ENCODE measurements at places on chromosomes 7 and 10.

- DNase-seq, result no peak
Observed at GRCh38 chr10:103287992-103288391, 11.1 kb downstream of the INA start.

DNA sequence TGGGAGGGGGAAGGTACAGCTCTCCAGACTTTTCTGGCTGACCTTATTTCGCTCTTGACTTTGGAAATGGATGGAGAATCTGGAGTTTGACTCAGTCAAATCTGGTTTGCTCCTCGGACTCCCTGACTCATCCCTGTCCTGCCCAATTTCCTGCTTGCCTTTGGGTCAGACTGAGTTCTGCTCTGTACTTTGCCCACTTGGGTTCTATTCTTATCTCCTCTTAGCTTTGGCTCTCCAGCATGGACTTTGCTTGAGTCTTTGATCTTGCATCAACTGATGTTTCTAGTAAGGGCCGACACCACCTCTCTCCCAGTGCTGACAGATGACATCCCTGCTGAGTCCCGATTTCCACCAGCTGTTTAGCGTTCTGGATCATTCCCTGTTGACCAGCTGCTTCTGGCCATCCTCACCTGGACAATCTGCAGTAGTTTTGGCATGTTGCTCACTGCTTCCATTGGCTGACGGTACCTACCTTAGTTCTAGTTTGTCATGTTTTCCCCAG, 335.3 kb downstream of the SUGCT start:
- no peak for DNase-seq

- DNase-seq, result no peak
Observed at GRCh38 chr10:34081347-34081743, 733.8 kb downstream of the PARD3 start.

DNA sequence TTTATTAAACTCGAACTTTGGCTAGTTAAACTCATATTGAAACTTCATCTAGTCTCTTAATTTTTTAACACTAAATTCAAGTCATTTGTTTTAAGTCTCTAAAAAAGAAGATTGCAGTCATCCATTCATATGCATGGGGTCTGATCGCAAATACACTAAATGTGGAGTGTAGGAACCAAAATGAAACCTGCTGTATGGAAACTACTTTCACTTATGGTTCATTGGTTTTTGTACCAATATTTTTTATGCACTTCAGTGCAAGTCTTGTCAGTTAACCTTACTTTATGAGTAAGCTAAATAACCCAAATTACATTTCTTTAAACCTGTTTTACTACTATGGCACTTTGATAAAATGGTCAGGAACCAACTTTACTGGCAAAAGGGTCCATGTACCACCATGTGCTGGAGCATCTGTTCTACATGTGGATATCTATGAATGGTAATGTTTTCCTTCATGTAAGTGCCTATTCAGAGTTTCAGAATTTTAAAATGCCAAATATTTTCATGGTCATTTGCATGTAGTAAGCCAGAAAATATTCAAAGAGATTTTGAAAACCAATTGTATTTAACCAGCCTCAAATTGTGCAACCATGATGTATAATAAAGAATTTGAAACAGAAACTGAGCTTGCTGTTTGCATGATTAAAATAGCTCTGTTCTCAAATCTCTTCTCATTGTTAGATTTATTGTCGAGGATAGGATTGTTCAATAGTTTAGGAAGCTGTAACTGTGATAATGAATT, 7.6 kb upstream of the SUPV3L1 start:
- DNase-seq, result no peak

GRCh38 chr10:99487125-99487807, 45.5 kb upstream of the NKX2-3 start:
- DNase-seq, result no peak

DNA sequence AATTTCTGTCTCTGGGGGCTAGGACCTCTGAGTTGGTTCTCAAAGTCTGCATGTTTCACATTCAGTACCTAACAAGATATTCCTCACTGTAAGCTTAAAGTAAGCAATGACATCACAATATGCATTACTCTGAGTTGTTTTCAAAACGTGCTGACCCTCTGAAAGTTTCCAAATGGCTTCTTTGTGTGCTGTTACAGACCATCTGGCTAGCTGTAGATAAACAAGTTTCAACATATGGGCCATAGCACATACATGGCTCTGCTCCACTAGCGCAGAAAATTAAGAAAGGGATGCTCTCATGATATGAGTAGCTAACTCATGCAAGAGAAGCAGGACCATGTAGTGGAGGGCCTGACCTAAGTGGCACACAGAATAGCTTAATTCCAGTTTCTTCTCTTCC, 119.0 kb downstream of the HTR7 start:
- DNase-seq, result no peak

DNA sequence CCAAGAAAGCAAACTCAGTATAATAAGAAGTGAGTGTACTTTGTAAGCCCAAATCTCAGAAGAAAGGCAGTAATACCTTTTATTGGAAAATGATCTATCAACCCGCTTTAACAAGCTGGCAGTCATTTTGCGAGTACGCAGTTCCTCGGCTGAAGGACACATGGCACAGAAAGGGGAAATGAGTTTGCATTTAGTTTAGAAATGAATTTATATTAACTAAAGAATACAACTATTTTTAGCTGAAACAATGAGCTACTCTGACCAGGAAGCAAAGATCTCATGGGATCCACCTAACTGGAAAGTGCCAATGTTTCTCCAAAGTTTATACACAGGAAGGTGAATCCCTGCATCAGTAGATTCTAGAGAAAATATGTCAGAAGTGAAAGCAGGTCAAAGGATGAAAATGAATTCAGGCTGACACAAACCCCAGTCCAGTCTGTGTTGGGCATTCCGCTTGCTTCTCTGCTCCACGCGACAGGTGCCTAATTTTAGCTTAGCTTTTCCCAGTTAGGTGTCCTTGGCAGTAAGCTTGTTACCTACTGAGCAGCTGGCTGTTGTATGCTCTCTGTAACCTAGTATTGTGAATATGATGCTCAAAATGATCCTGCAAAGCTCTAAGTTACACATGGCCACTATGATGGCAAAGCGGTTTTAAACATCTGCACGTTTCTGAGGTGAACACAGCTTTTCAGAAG, 112.8 kb downstream of the LARP4B start:
- DNase-seq, result no peak

DNA sequence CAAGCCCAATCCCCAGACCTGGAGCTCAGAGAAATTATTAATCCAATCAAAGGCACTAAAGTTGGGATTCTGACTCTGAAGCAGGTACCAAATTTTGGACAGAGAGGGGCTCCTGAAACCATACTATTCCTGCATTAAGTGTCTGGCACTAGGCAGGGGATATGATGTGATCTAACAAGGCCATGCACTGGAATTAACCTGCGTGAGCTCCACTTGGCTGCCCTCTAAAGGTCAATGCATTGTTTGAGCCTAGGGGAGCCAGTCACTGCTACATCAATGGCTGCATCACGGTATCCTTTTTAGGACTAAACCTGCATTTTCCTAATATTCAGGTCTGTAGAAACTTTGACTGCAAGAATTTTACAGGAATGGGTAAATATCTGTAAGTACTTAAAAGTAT, 42.1 kb downstream of the ST8SIA6 start:
- no peak for DNase-seq

GRCh38 chr10:111996103-111996502, 187.5 kb downstream of the GPAM start:
- DNase-seq, result no peak

DNA sequence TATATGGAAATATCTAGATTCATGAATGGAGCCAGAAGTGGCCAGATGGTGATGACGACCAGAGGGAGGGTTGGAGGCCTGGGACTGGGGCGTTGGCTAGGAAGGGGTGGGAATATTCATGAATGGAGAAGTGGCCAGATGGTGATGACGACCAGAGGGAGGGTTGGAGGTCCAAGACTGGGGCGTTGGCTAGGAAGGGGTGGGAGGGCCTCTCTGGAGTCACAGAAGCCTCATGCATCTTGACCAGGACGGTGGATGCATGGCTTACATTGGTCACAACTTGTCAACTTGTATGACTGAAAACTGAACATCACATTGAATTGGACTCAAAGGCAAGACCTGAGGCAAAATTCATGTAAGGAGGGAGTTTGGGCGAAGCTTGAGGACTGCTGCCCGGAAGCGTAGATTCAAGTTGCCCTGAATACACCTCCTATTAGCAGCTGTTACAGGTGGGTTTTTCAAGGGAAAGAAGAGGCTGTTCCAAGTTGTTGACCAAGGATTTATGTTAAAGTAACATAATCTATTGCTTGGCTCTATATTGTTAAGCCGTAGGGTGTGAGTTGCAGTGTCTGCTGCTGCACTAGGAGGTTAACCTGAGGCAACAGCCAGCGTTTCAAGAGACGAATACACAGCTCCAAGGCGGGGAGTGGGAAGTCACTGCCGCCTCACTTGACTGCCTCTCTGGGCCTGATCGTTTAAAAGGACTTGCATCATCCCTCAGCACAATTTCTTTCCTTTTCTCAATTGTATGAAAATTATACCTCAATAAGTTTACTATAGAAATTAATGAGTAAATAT, 55.1 kb upstream of the FAM20C start:
- DNase-seq, result no peak

DNA sequence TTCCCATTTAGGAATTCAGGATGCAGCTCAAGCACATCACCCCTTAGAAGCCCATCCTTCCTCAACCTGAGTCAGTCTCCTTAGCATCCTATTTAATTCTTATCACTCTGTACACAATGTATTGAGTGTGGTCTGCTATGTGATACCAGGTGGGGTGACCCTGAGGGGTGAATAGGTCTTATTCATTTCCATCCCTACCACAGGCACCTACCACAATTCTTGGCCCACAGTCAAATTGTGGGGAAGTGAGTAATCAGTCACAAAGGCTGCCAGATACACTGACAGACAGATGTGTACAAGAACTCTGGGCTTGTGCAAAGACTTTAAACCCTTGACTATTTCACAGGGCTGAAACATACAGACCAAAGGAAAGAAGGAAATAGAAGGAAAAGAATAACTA, 560.5 kb downstream of the PARD3 start:
- peak; percentile 78 for DNase-seq

GRCh38 chr10:20986049-20986448, 88.9 kb upstream of the NEBL start:
- DNase-seq, result no peak

- no peak for DNase-seq
Observed at GRCh38 chr7:157840914-157841772, 504.3 kb downstream of the DNAJB6 start.

GRCh38 chr10:43061760-43062159, 15.1 kb upstream of the RET start:
- DNase-seq, result no peak

DNA sequence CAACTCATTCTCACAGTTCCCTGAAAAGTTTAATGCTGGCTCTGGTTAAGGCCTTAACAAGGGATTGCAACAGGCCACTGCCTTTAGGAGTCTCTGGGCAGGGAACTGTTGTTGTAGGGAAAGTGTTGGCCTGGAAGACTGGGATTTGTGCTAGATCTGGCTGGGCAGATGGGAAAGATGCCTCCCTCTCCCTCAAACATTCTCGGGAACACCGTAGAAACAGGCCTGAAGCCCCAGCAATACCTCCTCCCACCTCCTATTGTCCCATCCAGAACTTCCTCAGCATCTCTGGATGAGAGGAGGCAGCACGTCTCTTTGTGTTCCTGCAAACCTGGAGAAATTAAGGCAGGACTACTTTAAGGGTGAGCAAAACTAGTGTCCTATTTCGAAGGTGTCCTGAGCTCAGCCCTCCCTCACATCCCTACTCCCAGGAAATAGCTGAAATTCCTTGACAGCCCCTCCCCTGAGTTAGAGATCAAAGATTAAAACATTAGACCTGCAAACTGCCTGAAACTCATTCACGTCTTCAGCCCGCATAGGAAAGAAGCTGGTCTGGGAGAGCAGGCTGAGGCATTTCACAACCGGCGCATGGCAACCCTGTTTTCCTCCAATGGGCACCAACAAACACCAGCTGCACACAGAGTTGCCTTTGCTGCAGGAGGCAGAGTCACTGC, 10.9 kb upstream of the MAP3K8 start:
- DNase-seq, result no peak

- DNase-seq, result no peak
Observed at GRCh38 chr7:33351709-33352108, 222.3 kb downstream of the BBS9 start.

DNA sequence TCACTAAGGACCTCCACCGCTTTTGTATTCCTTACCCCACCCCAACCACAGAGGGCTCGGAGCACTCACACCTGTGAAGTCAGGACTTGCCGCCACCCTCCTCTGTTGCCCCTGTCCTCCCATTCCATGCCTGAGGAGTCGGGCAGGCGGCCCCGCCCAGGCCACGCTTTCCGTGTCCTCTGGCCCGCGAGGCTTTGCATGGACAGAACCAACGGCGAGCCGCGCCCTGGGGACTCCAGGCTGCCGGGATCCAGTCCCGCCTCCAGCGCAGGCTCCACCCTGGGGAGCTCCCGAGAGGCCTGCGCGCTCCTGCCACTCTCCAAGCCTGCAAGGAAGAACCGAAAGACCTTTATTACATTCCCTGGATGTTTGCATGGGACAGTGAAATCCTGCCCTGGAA, 366.4 kb upstream of the POM121L12 start:
- DNase-seq, result no peak

DNA sequence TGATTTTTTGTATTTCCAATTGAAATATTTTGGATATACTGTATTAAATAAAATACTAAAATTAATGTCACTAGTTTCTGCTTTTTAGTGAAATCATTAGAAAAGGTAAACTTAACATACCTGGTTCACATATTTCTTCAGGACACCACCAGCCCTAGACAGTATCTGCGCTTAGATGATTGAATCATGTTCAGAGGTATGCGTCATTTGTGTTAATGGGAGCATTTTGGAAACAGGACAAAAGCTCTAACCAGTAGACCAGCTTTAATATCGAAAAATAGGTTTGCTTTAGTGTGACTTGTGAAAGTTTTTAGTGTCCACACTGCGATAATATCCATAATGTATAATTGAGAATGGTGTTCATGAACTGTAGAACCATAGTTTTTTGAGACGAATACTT, 47.1 kb downstream of the DNAJB6 start:
- no peak for DNase-seq

GRCh38 chr7:94244760-94245159, 149.9 kb upstream of the COL1A2 start:
- DNase-seq, result no peak

- peak; percentile 88 for DNase-seq
Observed at GRCh38 chr7:593324-594115, 73.9 kb upstream of the PDGFA start.

- no peak for DNase-seq
Observed at GRCh38 chr7:83648464-83649241, at the start of gene SEMA3E. TSS of gene SEMA3E (minus strand) at chr7:83649139.

- no peak for DNase-seq
Observed at GRCh38 chr10:123303581-123304337, 149.6 kb downstream of the BUB3 start.

DNA sequence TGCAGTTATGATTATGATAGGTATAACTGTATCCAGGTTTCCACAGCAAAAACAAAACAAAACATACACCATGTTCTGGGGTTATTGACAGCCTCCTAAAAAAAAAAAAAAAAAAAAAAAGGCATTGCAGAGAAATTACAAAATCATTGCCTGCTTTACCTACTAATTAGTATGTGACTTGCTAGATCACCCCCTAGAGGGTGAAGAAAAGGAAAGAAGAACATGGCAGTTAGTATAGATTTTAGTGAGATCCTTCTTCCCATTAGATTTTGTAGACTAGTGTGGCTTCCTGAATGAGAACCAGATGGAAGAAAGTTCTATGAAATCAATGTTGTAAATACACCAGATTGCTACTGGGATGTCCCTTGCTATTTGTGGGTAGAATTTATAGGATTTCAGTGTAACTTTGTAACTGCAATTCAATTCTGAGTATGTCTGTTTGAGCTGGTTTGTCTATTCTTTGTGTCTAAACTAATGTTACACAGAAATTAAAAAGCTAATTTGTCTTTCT, 24.0 kb upstream of the AGBL3 start:
- DNase-seq, result no peak
